Daoy (cell line): ENCODE measurements at places on chromosomes 3 and 15. TPM values are rescaled to one million over a fixed set of nuclear protein-coding genes. Genes with fewer than 3 reads are reported as not detected.
A peak's percentile ranks its signal among the peaks of the same experiment; 100 is the strongest.

The PLAAT1 gene
- total RNA-seq = 8.6 and 9.4 TPM in 2 replicates

DNA sequence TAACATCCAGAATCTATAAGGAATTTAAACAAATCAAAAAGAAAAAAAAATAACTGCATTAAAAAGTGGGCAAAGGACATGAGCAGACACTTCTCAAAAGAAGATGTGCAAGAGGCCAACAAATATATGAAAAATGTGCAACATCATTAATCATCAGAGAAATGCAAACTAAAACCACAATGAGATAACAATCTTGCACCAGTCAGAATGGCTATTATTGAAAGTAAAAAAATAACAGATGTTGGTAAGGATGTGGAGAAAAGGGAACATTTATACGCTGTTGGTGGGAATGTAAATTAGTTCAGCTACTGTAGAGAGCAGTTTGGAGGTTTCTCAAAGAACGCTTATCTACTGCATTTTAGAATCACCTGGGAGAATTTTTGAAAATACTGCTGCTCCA lies 186.1 kb downstream of the OTOL1 start:
- DNase-seq = no peak

DNA sequence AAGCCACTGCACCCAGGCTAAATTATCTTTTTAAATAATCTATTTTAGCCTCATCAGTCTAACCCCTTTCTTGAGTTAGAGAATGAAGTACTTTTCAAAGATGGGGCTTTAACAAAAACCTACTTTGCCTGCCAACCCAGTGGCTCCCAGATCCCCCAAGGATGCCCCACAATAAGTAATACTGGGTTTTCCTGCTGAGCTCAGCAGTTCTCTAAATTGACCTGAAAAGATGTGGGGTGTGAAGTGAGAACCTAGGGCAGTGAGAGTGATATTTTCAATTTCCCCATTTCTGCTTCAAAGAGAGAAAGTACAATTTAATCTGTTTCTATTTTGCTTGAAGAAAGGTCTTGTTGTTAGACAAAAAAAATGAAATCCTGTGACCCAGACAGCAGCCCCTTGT lies 318.5 kb upstream of the UMPS start:
- DNase-seq = no peak

DNA sequence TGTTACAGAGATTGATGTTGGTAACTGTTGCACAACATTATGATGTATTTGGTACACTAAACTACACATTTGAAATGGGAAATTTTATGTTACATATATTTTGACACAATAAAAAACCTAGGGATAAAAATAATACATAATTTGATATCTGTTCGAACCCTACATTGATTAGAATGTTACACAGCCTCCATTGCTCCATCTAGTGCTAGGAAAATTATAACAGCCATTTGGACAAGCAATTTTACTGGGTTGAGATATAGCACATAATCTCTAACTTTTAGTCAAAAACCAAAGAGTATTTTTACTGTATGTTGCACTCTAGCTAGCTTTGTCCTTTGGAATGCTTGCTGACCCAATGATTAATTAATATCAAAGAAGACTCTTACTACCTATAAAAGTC lies 108.1 kb downstream of the LSAMP start:
- DNase-seq = no peak

DNA sequence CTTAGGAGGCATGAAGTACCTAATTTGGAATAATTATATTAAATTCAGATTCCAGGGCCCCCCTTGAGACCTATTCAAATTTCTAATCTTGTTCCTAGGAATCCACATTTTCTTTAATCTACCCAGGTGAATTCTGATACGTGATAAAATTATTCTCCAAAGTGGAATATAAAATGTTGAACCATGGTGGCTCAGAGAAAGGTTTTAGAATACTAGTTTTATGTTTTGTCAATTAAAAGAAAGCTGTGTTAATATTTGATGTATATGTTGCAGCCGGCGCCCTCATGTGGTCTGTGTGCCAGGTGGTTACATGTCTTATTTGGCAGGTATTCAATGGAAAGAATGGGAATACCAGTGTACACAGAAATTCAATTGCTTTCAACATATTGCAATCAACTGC lies 321.8 kb downstream of the FEZF2 start:
- DNase-seq = peak; percentile 15

GRCh38 chr3:143215059-143215458 lies 95.5 kb downstream of the CHST2 start:
- no peak for DNase-seq

GRCh38 chr3:107769882-107770281 lies 247.1 kb downstream of the BBX start:
- no peak for DNase-seq

DNA sequence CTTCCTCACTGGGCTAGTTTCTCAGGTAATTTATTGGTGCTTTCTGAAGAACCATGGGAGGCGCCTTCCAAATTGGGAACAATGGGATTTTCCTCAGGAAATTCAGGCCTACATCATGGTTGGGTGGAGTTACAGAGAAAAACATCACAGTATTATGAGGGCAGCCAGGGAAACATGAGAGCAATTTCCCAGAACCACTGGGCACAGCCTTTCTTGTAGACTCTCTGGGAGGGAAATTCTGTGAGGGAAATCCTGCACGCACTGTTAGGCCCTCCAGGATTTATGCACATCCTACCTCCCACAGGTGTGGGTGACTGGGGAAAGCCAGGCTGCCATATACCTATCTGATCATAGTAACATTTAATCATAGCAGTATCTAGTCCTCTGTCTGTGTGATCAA lies 13.2 kb downstream of the POPDC2 start:
- no peak for DNase-seq

DNA sequence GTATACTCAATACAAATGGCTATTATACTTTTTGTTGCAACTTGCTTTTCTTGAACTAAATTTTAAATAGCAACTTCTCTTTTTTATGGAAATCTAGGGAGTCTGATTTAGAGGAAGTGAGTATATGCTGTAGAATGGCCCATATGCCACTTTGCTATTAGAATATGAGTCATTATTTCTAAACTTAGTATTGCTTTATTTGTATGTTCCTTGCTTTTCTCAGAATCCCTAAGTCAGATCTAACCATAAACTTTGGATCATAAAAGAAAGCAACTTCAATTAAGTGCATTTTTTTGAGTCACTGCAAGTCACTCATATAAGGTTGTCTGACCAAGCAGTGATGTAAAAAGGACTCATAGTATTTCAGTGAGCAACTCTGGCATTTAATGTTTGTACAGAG lies 17.5 kb upstream of the SPTSSB start:
- DNase-seq = no peak

GRCh38 chr3:177835917-177836316 lies 638.6 kb upstream of the TBL1XR1 start:
- peak; percentile 85 for DNase-seq

DNA sequence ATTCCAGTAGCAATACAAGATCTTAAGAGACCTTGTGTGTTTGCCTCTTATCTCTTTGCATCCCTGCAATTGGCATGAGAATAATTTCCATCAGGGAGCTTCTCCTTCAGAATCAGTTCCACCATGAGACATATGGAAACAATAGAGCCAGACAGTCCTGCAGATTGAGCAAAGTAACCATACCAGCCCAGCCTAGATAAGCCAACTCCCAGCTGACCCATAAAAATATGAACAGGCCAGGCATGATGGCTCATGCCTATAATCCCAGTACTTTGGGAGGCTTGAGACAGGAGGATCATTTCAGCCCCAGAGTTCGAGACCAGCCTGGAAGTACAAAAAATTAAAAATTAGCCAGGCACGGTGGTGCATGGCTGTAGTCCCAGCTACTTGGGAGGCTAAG lies 12.7 kb downstream of the CNTN3 start:
- DNase-seq = no peak

DNA sequence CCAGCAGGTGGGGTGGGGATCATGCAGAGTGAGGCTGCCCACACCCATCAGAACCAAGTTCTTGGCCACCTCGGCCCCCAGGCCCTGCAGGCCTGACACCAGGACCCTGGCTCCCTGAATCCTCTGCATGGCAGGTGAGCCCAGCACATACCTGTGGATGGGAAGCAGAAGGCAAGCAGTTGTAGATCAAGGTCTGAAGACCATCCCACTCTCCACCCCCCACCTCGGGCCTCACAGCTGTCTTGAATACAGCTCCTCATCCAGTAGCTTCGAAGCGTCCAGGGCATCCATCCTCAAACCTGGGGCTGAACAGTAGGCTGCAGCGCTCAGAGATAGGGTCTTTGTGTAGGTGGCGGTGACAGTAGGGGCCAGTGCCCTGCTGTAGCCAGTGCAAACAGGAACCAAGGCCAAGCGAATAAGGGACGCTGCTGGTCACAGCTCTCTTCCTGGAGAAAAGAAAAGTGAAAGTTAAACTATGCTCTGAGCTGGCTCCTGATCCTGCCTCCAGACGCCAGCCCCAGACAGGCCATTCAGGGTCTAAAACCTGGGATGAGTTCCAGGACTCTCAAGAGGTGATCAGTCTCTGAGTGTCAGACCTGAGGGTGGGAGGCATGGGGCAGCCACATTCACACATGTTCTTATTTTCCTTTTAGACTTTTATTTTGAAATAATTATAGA lies at the start of gene UBA7:
Gene UBA7 (minus strand): TSS at position 457 of the 678 bp plus-strand sequence. CDS start 166 bp downstream, at position 291.
- DNase-seq = peak; percentile 69
